ENCODE measurements at places on chromosomes 1 and 21.

DNA sequence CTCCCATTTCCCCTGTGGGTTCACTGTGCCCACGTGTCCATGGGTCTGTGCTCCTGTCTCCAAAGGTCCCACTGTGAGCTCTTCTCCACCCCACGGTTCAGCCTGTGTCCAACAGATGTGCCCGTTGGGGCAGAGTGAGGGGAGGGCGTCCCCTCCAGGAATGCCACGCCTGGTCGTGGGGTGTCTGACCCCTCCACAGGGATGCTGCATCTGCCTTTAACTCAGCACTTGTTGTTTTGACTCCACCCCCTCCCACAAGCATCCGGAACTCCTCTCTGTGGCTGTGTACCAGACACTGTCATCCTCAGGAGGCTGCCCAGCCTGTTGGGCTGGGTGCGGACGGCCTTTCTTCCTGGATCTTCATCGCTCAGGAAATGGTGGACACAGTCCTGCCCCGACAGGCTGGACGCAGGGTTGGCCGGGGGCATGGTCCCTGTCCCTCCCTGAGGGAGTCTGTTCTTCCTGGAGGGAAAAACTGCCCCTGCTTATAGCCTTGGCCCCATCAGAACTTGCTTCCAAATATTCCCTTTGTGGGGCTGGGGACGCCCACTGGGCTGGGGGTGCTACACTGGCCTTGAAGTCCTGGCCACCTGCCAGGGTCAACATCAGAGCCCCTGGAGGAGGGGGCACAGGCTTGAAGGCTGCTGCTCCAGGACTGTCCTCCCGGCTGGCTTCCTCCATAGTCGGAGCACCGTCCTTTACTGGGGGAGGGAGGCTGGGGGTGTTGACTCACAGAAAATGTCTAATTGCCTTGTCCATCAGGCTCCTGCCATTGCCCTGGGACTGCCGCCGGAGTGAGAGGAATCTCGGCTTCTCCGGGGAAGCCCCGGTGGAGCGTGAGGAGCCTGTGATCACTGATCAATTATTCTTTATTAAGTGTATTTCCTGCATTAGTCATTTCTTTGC, 182.0 kb upstream of the C1orf174 start:
- DNase-seq: no peak

GRCh38 chr1:226654668-226655055, 84.4 kb downstream of the ITPKB start:
- no peak for DNase-seq

GRCh38 chr1:167328306-167328815, 107.7 kb downstream of the POU2F1 start:
- no peak for DNase-seq

GRCh38 chr1:29469457-29469856, 233.1 kb downstream of the PTPRU start:
- DNase-seq: no peak

DNA sequence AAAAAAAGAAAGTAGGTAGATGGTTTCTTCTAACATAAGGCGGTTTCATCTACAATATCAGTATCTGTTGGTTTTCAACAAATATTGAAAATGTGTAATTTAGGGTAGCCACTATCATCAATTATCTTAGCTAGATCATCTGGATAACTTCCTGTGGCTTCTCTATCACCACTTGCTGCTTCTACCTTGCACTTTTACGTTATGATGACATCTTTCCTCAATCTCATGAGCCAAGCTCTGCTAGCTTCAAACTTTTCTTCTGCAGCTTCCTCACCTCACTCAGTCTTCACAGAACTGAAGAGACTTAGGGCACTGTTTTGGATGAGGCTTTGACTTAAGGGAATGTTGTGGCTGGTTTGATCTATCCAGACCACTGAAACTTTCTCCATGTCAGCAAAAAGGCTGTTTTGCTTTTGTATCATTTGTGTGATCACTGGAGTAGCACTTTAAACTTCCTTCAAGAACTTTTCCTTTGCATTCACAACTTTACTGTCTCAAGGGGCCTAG, 144.9 kb upstream of the HP1BP3 start:
- DNase-seq: no peak

- no peak for DNase-seq
Observed at GRCh38 chr21:41445465-41445862, 19.4 kb downstream of the MX1 start.

DNA sequence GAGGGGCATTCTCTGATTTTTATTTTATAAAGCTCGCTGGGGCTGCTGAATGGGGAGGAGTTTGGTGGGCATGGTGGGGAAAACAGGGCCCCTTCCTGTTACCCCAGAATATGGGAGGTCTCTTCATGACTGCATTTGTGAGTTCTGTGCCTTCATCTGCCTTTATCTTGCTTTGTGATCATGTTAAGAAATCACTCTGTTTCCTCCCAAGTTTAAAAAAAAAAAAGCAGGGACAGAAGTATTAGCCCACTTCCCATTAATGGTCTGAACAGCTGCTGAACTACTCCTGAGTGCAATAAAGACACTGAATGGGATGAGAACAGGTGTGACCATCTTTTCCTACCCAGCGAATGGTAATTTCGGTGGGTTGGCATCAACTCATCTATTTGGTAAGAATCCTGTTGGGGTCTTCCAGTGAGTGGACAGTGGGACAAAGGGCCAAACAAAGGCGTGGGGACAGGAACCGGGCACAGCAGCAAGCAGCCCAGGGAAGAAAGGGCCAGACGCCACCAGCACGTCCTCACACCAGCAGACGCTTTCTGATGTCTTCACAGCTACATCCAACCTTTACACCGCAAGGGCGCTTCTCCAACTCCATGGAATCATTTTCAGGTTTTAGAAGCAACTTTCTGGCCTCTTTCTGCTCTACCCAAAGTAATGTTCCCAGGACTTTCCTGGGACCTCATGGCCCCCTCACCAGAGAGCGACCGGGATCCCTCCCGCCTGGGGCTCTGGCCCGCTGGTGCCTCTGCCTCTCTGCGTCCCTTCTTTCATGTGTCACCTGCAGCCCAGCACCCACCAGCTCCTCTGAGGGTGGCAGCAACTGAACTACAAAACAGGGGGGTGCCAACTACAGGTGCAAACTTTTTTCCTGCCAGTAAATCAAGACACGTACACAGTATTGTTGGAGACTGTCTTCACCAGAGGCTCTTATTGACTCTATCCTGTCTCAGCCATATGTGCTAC, 160.2 kb downstream of the ADSS2 start:
- DNase-seq: no peak

DNA sequence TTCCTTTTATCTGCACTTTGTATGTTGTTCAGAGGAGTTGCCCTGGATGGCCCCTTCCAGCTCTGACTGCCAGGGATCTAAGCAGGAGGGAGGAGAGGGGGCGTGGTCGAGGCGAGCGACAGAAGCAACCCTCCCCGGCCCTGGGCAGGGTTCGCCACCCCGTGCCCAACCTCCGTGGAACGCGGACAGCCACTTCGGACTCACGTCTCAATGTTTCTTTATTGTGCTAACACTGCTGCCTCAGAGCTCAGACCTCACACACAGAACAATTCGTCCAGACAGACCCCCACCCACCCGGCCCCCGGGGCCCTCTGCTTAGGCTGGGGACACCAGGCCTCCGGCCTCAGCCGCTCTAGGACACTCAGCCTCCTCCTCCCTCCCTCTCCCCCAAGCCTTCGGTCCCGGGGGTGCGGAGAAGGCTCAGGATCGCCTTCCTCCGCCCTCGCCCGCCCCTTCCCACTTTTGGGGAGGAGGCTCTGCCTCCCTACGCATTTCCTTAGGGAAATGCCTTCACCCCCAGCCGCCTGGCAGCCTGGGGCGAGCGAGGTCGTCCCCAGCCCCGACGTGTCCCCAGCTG, 8.3 kb downstream of the VSIG8 start:
- DNase-seq: no peak

- DNase-seq: no peak
Observed at GRCh38 chr1:13829152-13829769, 129.3 kb downstream of the PRDM2 start.

DNA sequence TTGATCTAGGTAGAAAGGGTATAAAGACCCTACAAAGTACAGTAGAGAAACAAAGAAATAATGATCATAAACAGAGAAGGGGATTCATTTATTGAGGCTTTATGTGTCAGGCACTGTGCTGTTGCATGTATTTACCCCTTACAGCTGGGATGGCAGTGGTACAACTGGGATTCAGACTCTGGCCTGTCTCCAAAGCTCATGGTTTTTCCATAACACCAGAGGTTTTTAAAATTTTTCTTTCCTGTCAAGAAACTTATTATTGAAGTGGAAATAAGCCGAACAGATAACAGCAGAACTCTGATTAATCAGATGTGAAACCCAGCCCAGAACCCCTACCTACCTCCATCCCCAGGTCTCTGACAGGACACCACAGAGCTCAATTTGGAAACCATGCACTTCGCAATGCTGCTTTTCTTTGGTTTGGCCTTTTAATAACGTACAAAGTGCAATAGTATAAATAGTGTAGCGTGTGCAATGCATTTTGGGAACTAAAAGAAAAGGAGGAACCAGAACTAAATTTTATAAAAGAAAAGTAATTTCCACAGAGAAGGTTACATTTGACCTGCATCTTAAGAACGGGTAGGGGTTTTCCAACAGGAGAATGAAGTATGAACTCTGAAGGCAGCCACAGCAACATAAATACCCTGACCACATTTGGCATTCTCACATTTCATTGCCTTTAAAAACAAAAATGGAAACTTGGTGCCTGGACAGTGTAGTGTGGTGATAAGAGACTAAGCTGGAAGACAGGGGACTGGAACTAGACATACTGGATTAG, 92.0 kb upstream of the S1PR1 start:
- no peak for DNase-seq

GRCh38 chr1:49333906-49334305, 557.2 kb upstream of the BEND5 start:
- DNase-seq: no peak

DNA sequence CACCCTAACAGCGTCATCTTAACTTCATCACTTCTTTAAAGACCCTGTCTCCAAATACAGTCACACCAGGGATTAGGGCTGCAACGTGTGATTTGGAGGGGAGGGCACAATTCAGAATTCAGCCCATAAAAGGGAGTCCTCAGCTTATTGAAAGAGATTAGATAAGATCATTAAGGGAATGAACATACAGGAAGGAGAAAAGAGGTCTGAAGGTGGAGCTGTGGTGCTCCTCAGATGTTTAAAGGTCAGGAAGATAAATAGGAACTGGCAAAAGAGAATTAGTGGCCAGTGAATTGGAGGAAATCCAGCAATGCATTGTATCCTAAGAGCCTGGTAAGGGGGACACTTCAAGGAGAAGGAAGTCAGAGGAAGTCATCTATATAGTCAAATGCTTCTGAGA, 113.5 kb downstream of the PROX1 start:
- no peak for DNase-seq

- DNase-seq: no peak
Observed at GRCh38 chr1:47637111-47637685, 199.4 kb downstream of the FOXD2 start.

DNA sequence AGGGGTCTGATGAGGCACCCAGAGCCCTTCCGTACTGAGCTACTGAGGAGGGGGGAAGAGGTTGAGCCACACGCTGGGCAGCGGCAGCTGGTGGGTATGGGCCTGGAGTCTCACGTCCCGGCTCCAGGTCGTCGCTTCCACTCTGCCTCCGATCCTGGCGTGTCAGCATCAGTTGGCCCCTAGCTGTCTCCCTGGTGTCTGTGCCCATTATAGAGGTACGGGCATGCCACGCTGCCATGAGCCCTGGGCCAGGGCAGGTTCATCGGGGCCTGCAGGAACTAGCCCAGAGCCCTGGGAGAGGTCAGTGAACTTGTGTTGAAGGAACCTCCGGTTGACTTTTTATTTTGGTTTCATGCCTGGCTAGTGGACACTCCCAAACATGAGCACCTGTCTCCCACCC, 18.2 kb downstream of the COQ8A start:
- DNase-seq: no peak

DNA sequence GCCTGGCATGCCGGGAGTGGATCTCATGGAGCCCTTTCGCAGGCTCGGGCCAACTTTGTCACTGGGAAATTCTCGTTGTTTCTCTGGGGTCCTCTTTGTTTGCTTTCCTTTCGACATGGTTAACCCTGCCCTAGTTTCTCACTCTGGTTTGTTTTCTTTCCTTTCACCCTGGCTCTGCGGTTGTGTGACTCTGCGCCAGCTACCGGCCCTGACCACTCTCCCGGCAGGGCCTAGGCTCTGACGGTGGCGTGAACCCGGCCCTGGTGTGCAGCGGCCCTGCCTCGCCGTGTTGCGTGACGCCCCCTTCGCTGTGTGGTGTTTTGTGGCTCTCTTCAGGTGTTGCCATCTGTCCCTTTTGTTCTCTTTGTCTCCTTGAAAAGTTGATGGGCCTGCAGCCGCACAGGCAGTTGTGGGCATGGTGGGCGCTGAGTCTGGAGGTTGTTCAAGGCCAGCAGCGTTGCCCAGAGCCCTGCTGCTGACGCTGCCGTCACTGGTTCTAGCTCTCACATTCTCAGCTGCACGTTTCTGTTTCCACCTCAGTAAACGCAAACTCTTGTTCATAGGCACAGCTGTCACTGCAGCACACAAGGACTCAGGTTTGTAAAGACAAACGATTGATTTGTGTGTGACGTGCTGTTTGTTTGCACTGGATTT, 64.6 kb upstream of the DIP2A start:
- DNase-seq: no peak

GRCh38 chr1:91891454-91891853, 5.5 kb upstream of the TGFBR3 start:
- DNase-seq: no peak

- DNase-seq: no peak
Observed at GRCh38 chr1:160868141-160868540, 5.5 kb upstream of the CD244 start.
